ENCODE measurements at places on chromosomes 7 and 10. TPM values are rescaled to one million over a fixed set of nuclear protein-coding genes. Genes with fewer than 3 reads are reported as not detected.

GRCh38 chr10:86716466-86716865, 40.0 kb upstream of the BMPR1A start:
- no peak for DNase-seq

- DNase-seq: no peak
Measured at GRCh38 chr7:3451701-3452100, 150.6 kb downstream of the SDK1 start.

SPACDR gene
- 0.75 TPM for polyA plus RNA-seq

ENO4 gene
- polyA plus RNA-seq: 2.5 TPM

DNA sequence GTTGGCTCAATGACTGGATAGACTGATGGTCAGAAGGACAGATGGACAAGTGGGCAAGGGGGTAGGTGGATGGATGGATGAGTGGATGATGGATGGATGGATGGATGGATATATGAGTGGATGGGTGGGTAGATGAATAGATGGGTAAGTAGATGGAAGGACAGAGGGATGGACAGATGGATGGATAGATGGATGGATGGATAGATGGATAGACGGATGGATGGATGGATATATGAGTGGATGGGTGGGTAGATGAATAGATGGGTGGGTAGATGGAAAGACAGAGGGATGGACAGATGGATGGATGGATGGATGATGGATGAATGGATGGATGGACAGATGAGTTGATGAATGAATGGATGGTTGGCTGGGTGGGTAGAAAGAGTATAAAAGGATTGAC, 119.5 kb downstream of the GRID1 start:
- no peak for DNase-seq

GRCh38 chr10:4982764-4983226, 19.6 kb downstream of the AKR1C1 start:
- DNase-seq: no peak

DNA sequence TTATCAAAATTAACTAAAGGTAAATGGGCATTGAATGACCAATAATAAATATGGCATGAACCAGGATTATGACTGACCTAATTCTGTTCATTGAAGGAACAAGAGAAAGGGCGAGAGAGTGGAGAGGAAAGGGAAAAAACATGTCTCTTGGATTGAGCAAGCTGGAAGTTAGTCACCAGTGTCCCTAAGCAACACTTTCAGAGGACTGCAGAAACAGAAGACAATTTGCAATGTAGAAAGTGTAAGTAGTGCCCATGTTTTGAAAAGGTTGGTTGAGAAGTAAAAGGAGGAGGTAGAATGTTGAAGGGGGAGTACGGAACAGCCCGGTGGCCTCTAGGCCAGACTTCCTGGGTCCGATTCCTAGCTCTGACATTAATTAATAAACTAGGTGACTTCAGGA, 94.6 kb downstream of the FAS start:
- no peak for DNase-seq

GRCh38 chr10:29102233-29102632, 186.6 kb upstream of the LYZL1 start:
- no peak for DNase-seq

- DNase-seq: no peak
Measured at GRCh38 chr10:929960-930624, 1.4 kb downstream of the LARP4B start.

DNA sequence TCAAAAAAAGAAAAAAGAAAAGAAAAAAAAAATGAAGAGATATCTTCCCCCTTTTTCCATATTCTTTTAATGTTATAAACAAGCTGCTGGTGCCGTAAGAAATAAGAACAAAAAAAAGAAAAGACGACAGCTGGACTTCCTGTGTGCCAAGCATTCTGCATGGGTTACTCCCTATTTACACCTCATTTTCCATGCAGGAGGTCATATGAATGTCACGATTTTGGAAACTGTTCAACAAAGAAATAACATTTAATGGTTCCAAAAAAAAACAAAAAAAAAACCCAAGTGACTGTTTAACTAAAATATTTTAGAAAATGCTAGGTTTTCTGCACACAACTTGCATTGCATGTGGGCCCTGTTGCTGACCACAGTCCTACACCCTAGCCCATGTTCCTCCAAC, 159.3 kb downstream of the TNS3 start:
- no peak for DNase-seq

- DNase-seq: no peak
Measured at GRCh38 chr7:12456506-12456905, 52.8 kb upstream of the VWDE start.

SPDYE6 gene
- 0.65 TPM for polyA plus RNA-seq

GRCh38 chr7:459584-460373, 59.9 kb downstream of the PDGFA start:
- no peak for DNase-seq

DNA sequence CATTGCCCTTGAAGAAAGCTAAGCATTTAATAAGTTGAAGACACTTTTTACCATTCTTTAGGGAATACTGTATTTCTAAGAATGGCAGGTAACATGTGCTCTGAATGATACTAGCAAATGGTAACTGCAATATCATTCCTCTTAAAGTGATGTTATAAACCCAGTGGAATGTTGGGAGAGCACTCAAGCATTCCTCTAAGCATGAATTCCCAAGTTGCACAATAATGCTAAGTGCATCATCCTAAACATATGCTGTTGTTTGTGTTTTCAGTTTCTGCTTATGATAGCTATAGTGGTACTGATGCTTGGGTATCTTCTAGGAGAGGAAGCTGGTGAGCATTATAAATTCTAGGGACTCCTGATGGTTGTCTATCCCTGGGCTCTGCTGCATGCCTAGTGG, 673.9 kb downstream of the PHTF2 start:
- no peak for DNase-seq

CCL24 gene
- not detected for polyA plus RNA-seq

- DNase-seq: no peak
Measured at GRCh38 chr10:93701866-93702209, 554 bp downstream of the FRA10AC1 start.
